ENCODE measurements at places on chromosomes 5 and 9. TPM values are rescaled to one million over a fixed set of nuclear protein-coding genes. Genes with fewer than 3 reads are reported as not detected.

Gene KCNV2
- polyA plus RNA-seq = 0.12 TPM

Gene PCDHGA4
- 1.6 TPM for polyA plus RNA-seq

Gene SPATA9
- polyA plus RNA-seq = 1.4 TPM

Gene FNBP1
- 19.8 TPM for polyA plus RNA-seq

Gene PCDHGB2
- polyA plus RNA-seq = 2.8 TPM

Gene IRX1
- 0.77 TPM for polyA plus RNA-seq

Gene PCDHA1
- polyA plus RNA-seq = not detected

Gene SLC1A3
- 23.2 TPM for polyA plus RNA-seq

DNA sequence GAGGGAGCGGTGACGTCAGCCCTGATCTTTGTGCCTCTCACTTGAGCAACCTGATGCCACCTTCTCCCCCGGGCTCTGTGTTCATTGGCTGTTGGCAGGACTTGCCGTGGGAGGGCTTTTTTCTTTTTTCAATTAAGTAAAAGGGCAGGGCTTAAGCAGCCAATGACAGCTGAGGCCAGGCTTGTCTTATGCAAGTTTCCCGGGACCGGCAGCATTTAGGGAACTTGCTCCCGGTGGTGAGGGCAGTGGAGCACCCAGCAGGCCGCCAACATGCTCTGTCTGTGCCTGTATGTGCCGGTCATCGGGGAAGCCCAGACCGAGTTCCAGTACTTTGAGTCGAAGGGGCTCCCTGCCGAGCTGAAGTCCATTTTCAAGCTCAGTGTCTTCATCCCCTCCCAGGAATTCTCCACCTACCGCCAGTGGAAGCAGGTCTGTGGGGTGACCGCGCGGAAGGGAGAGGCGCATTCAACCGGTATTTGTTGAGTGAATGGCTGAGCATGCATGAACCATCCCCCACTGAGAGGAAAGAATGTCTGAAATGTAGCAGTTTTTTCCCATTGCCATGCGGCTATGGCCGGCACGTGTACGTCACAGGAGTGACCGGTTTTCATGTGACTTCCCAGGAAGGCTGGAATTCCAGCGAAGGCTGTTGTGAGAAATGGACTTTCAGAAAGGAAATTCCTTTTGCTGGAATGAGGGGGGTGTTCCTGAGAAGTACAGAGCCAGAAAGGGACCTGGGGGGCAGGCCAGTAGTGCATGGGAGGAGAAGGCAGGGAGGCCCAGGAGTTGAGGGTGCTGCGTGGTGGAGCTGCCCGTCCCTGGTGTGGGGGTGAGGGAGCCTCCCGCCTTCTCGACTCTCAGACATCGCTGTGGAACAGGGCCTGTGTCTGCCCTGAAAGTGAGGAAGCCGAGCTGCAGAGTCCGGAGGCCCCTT is 29.0 kb downstream of the PTGES2 start:
- peak; percentile 76 for DNase-seq

DNA sequence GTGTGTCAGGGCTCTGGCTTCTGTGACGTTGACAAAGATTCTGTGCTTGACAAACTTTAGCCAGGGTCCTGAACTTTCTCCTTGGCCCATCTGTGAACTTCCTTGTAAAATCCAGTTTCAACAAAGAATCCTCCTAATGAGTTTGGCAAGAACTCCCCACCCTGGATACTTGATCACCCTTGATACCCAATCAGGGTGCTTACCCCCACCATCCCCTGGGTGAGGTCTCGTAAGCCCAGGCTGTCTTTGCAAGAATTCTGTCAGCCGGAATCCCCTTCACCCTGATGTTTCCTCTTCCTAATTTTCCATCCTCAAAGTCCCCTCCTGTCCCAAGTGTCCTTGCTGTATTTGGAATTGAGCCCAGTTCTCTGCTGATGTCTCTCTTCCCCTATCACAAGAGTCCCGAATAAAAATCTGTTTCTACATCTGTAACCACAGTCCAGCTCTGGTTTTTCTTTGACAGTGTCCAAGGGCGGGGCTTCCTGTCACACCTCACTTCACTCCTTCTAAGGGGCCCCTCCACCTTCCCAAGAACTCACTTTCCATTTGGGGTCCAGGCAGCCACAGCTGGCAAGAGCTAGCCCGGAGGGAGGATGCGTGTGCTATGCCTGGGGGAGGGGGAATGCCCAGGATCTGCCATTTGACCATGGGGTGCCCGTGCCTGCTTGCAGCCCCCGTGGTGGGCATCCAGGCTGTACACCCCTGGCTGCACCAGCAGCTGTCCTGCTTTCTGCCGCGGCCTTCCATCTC is 2.7 kb upstream of the CARD19 start:
- DNase-seq = peak; percentile 57

- no peak for DNase-seq
Observed at GRCh38 chr9:18472841-18473251, 1.1 kb upstream of the ADAMTSL1 start.

DNA sequence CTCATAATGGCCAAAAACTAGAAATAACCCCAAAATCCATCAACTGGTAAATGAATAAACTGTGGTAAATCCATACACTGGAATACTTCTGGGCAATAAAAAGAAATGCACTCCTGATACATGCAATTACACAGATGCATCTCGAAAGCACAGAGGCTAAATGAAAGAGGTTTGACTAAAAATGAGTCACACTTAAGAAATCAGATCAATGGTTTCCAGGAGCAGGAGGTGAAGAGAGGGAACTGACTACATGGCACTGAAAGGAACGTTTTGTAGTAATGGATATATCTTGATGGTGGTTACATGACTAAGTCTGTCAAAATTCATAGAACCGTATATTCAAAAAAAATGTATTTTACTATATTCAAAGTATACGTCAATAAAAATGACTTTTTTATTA is 42.4 kb downstream of the STRBP start:
- no peak for DNase-seq

GRCh38 chr5:67195406-67196275 is 958 bp downstream of the CD180 start:
- no peak for DNase-seq

DNA sequence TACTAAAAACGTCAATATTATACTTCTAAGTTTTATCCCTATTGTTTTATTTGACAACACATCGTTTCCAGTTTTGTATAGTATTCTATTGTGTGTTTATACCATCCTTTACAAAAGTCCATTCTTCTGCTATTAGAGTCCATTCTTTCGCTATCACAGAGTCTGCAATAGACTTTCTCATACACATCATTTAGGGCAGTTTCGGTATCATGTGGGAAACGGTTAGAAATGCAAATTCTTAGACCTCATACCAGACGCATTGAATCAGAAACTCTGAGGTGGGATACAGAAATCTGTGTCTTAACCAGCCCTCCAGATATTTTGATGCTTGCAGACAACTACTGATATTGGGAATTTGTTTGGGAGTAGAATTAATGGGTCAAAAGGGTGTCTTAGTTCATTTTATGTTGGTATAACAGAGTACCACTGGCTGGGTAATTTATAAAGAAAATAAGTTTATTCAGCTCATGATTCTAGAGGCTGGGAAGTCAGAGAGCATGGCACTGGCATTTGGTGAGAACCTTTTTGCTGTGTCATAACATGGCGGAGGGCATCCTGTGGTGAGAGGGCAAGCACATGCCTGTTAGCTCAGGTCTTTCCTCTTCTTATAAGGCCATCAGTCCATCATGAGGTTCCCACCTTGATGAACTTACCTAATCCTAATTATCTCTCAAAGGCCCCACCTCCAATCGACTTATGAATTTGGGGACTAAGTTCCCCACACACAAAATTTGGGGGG is 21.1 kb downstream of the CARTPT start:
- no peak for DNase-seq

GRCh38 chr5:68681929-68682328 is 411.9 kb upstream of the SLC30A5 start:
- DNase-seq = no peak

GRCh38 chr5:425714-426113 is 17.3 kb upstream of the EXOC3 start:
- DNase-seq = no peak

GRCh38 chr5:133995341-133995740 is 9.4 kb downstream of the VDAC1 start:
- no peak for DNase-seq

- DNase-seq = no peak
Observed at GRCh38 chr5:178780581-178781498, 50.4 kb upstream of the ZNF354A start.

GRCh38 chr5:141338538-141339306 is at the start of gene PCDHGA2:
TSS of gene PCDHGA2 (plus strand) at chr5:141338760.
- peak; percentile 19 for DNase-seq

DNA sequence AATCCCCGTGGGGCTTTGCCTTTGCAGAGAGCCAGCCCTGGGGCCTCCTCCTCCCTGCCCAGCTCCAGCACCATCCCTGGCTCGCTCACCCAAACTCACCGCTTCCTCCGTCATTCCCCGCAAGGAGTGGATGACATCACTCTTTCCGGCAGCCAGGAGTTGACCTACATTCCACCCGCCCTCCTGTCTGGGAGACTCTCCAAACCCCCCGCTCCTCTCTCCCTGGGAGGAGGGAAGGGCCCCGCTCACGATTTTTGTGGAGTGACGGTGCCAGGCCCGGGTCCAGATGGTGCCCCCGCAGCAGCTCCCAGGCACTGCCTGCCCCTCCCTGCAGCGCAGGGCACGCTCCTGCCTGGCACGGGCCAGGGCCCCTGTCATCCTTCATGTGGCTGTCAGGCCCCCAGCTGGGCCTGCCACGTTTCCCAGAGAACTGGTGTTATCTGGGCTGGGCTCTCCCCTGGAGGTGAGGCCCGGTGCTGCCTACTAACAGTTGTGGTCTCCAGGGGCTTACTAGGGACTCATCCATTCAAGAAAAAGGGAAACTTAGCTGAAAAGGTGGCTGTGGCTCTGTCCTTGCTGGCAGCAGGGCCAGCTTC is 52.3 kb downstream of the NTNG2 start:
- DNase-seq = peak; percentile 75

GRCh38 chr5:139390639-139391569 is 1.2 kb upstream of the MZB1 start:
- no peak for DNase-seq

- DNase-seq = no peak
Observed at GRCh38 chr9:37906312-37907239, 2.6 kb upstream of the SLC25A51 start.

- no peak for DNase-seq
Observed at GRCh38 chr9:69118656-69119055, 55.4 kb upstream of the TJP2 start.

- DNase-seq = peak; percentile 4
Observed at GRCh38 chr5:35672995-35673394, 55.3 kb downstream of the SPEF2 start.

DNA sequence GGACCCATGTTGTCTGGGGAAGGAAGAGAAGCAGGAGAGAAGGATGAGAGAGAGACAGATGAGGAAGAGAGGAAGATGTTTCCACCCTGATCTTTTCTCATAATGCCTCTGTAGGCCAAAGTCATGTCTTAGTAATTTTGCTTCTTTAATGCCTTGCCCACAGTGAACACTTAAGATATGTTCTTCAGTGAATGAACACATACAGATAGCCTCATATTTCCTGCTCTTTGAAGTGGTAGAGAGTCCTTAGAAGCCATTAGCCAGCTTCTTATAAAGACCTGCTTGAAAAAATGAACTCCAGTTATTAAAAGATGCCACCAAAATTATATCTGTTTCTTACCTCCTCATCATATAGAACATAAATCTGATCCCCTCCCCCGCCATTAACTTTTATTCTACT is 244.4 kb downstream of the CD180 start:
- DNase-seq = no peak

GRCh38 chr5:94209272-94209671 is 409.1 kb downstream of the KIAA0825 start:
- no peak for DNase-seq

GRCh38 chr5:179169836-179170235 is 109.7 kb downstream of the ZNF354C start:
- DNase-seq = no peak

DNA sequence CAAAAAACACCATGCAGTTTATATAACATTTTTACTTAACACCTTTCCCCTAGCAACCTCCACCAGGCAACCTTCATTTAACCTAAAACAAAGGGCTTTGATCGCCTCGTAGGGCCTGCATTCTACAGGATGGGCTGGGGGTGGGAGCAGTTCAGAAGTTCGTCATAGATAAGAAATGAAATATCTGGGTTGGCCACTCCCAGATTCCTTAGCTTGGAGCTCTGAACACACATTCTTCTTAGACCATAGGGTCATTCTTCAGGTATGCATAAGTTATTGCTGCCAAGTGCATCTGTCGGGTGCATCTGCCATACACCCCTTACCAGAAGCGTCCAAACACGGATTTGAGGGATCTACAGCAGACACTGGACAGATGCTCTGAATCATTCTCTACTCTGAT is 4.3 kb upstream of the SLC22A5 start:
- no peak for DNase-seq

DNA sequence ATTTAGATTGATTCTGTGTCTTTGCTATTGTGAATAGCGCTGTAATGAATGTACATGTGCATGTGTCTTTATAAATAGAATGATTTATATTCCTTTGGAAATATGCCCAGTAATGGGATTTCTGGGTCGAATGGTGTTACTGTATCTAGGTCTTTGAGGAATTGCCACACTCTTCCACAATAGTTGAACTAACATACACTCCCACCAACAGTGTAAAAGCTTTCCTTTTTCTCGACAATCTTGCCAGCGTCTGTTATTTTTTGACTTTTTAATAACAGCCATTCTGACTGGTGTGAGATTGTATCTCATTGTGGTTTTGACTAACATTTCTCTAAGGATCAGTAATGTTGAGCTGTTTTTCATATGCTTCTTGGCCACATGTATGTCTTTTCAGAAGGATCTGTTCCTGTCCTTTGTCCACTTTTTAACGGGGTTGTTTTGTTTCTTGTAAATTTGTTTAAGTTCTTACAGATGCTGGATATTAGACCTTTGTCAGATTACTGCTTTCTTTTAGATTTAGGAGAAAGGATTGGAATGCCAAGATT is 125.0 kb upstream of the NR5A1 start:
- peak; percentile 11 for DNase-seq

- no peak for DNase-seq
Observed at GRCh38 chr5:172834415-172835289, 601 bp downstream of the ERGIC1 start.

- no peak for DNase-seq
Observed at GRCh38 chr9:101393135-101393534, 5.3 kb downstream of the MRPL50 start.

- no peak for DNase-seq
Observed at GRCh38 chr9:134433909-134434882, 107.9 kb downstream of the RXRA start.

DNA sequence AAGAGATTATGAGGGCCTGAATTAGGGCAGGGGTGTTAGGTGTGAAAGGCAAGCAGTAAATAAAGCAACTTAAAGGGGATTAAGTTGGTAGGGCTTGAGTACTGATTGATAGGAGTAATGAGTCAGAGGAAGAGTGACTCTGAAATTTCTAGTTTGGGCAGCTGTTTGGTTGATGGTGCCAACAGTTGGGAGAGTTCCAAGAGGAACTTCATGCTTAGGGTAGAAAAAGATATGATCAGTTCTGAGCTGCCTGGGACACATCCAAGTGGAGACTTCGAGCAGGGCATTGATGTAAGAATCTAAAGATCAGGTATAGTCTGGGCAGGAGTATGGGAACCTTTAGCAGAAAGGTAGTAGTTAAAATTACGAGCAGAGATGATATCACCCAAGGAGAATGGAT is 10.2 kb downstream of the MAMDC2 start:
- no peak for DNase-seq

DNA sequence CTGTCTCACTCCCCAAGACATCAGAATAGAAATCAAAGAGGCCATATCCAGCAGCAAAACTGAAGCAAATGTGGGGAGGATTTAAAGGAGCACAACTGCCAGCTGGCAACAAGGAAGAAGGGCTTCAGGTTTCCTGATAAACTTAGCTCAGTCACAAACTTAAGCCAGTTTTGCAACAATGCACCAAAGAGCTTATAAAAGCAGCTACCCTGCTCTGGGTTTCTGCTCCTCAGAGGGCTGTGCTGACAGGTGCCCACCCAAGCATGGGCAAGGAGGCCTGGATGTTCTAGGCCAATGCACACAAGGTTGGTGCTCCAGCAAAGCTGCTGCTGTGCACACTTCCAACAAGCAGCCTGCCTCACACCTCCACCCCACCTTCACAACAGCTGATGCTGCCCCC is 132.9 kb downstream of the SIL1 start:
- DNase-seq = no peak

Measured in hindlimb muscle (tissue), 1 donor.